ENCODE measurements at places on chromosomes 1 and 21.

- no peak for DNase-seq
Observed at GRCh38 chr1:77126307-77126706, 92.9 kb downstream of the PIGK start.

DNA sequence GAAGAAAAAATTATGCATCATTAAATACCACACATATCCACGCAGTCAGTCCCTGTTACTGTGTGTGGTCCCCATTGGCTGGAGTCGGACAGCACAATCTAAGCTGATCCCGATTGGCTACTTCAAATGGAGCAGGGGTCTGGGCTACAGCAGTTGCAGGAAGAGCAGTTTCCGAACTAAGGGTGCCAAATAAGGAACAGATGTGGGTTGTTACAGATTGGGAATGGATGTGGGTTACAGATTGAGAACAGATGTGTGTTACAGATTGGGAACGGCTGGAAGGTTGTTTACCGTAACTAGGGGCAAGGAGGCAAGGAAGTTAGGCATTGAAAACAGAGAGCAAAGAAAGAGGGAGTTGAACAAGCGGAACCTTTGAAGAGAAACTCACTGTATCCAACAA, 19.9 kb downstream of the OR2L13 start:
- no peak for DNase-seq

DNA sequence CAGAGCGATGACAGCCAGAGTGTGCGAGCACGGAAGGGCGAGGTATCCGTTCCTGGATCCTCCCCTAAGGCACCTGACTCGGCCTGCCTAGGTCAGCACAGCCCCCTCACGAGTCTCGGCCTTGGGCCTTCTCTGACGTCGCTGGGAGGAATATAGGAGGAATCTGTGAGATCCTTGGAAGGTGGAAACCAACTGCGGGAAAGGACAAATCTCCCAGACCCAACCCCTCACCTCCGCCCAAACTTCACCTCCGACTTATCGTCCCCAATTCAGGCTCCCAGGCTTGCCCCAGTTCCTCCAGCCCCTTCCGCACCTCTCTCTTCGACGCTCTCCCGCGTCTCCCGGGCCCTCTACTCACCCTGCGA, 494 bp downstream of the APH1A start:
- DNase-seq = no peak

- DNase-seq = no peak
Observed at GRCh38 chr21:34736116-34736874, 67.5 kb downstream of the CLIC6 start.

DNA sequence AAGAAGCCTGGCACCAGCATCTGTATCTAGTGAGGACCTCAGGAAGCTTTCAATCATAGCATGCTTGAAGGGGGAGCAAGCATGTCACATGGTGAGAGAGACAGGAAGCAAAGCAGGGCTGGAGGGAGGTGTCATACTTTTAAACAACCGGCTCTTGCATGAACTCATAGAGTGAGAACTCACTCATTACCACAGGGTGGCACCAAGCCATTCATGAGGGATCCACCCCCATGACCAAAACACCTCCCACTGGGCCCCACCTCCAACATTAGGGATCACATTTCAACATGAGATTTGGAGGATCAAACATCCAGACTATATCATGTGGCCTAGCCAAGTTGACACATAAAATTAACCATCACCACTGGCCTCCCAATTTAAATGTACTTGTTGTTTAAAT, 125.1 kb upstream of the KCND3 start:
- DNase-seq = no peak

DNA sequence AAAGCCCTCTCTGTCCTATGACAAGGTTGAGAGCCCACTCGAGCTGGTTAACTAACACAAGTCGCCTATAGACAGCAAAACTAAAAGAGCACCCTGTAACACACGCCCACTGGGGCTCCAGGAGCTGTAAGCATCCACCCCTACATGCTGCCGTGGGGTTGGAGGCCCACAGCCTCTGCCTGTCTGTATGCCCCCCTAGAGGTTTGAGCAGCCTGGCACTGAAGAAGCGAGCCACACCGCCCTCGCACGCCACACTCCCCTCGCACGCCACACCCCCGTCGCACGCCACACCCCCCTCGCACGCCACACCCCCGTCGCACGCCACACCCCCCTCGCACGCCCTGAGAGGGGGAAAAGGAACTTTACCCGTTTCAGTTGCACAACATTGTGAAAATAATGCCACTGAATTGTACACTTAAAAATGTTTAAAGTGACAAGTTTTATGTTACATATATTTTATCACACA, 13.2 kb upstream of the HMGCL start:
- DNase-seq = peak; percentile 20

GRCh38 chr1:41917835-41918449, 780 bp downstream of the HIVEP3 start:
- peak; percentile 36 for DNase-seq

GRCh38 chr1:62726011-62726442, 37.8 kb upstream of the DOCK7 start:
- DNase-seq = no peak

DNA sequence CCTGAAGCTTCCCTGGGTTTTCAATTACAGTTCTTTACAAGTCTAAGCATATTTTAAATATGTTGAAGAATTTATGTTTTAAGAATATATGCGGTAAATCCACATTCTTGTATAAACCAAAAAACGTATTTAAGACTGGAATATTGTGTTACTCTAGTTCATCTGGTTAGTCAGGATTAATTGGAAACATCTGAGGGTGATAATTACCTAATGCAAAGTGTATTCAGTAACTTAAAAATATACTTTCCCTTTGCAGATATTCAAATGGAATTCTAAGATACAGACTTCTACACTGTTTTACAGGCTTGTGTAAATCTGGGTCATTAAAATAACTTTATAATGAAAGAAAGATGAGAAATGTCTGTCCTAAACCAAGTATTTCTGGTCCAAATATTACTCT, 302.0 kb downstream of the VAV3 start:
- no peak for DNase-seq

DNA sequence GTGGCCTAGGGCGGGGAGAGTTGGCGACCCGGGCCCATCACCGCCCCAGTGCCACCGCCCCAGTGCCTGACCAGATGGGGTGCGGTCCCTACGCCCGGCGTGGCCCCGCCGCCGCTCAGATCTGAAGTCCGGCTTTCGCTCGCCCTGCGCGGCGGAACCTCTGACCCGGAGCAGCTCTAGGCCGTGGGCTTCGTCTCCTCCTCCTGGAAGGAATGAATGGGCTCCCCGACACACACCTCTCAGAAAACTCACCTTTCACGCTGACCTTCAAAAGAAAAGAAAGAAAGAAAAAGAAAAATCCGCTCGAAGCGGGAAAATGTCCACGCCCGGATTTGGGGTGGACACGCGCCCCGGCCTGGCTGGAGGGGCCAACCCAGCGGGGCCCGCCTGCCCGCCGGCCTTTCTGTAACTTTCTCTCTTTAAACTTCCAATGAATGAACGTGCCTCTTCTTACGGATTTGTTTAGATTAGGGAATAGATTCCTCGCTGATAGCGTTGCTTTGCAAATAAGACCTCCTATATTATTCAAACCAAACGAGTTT, 5.4 kb upstream of the SIM2 start:
- no peak for DNase-seq

DNA sequence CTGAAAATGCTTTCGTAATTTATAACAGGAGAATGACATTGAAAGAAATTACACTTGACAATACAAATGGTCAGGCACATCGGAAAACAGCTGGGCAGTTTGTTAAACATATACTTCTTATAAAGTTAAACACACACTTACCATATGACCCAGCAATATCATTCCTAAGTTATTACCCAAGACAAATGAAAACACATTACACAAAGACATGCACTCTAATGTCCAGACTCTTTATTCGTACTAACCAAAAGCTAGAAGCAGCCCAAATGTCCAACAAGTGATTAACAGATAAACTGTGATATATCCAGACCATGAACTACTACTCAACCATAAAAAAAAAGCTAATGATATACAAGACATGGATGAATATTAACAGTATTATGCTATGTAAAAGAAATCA, 8.5 kb downstream of the AKT3 start:
- DNase-seq = no peak

DNA sequence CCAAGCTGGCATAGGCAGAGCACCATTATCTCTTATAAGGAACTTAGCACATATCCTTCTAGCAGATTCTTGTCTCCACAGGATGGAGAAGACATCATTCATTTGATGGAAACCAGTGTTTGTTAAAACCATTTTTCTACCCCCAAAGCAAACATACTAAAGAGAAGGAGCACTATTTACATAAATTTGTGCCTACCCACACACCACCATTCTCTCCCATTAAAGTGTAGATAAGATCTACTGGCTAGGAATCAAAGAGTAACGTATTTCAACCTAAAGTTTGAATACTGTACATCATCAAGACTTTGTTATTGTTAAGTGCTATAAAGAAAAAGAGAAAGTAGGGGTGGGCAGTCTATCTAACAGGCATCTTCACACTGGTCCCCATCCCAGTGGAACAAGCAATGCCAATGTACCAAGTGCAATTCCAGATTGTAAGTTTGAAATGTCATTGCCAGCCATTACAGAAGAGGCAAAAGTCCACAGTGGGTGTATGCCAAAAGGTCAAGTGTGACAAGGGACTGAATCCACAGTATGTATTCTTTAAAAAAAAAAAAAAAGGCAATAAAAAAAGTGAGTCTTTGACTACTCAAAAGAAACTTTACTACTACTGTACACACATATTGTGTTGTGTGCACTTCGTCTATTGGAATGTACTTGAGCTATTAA, 18.8 kb downstream of the CCSAP start:
- DNase-seq = no peak

DNA sequence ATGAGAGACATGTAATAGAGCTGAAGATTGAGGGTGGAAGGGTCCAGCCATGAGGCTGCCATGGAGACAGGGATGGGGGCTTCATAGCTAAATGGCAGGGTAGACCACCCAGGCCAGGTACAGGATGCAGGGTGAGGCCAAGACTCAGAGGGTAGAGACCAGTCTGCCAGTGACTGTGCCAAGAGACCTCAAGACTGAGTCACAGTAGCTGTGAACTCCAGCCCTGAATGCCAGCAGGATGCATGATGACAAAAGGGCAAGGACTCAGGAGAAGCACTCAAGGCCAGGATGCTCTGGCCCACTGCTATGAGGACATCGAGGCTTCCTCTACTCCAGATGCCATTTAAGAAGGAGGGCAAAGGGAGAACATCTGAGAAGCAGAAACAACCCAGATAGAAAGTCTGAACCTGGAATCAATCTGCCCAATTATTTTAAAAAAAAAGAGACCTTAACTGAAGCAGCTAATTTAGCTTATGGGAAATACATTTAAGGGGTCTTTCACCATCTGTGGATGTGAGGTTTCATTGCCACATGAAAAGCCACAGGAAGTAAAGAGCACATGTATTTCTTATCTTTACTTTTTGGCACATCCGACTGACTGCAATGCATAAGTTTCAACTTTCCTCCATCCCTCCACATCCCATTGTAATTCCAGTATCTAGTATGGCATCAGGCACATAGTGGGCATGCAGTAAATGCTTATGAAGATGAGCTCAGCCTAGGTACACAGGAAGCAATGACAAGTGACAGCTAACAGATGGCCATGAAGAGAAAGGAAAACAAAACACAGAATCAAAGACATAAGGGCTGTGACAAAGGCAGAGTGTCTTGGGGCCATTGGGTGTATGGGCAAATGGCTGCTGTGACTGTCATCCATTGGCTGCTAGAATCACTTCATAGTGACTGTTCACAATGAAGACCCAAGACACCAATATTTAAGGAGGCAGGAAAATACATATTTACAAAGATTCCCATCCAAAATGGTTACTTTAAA, 40.2 kb downstream of the SUSD4 start:
- no peak for DNase-seq

- no peak for DNase-seq
Observed at GRCh38 chr1:238951809-238952208, 434.6 kb upstream of the CHRM3 start.

GRCh38 chr1:179968994-179969919, 14.6 kb downstream of the CEP350 start:
- no peak for DNase-seq

DNA sequence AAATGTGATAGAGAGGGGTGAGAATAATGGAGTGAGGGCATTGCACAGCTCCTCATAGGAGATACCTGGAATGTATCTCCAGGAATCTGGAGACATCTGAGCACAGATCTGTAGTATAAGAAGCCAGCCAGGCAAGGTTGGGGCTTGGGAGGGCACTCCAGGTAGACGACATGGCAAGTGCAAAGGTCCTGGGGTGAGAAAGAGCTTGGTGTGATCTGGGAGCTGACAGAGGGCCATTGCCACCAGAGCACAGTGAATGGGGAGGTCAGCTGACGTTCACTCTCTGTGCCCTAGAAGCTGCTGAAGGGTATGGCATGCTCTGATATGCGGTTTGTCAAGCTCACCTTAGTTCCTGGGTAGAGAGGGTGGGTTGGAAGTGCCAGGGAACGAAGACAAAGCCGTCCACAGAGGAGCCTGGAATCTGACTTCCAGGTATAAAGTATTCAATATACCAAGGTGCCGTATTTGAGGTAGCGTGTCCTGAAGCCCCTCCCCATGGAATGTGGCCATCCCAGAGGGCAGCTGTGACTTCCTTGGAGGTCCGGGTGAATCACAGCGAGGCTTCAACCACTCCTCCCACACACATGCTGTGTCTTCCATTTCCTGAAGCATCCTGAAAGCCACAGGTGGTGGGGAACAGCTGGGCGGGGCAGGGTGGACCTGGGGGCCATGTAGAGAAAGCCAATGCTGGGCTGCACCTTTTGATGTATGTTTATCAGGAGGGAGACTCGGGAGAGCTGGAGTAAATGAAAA, 182.7 kb upstream of the KLHDC7A start:
- DNase-seq = no peak

- DNase-seq = peak; percentile 57
Observed at GRCh38 chr1:18107369-18108298, at the start of gene IGSF21. Gene IGSF21 (plus strand): TSS chr1:18107798. CDS start chr1:18108129, 331 bp downstream.

DNA sequence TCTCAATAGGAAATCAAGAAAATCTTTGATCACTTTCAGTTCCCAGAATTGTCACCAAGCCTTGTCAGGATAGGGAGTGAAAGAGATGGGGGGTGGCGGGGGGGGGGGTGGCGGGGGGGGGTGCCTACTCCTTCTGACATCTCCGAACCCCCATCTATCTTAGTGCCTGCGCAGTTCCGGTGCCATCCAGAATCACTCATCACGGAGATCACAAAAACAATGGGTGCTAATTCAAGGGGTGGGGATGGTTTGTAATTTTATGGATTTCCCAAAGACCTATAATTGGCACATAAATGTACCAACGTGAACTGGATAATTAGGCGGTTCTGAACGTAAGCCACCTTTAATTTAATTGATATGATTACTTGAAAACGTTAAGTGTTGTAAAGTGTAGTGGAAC, 2.1 kb downstream of the DAB1 start:
- DNase-seq = no peak

DNA sequence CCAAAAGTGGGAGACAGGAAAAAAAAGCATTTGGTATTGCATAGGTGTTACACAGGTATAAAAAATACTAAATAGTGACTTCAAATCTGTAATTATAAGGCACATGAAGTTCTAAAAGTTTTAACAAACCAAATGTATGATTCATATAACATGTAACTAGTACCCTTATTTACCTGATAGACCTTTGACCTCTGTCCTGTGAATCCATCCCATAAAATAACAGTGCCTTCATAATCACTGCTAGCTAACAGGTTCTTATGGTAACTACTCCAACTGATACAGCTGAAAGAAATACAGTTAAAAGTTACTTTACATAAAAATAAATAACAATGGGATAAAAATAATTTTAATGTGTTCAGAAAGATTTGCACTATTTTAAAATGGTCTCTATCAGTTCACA, 163.5 kb downstream of the COP1 start:
- no peak for DNase-seq

- no peak for DNase-seq
Observed at GRCh38 chr1:55288245-55288644, 73.1 kb upstream of the USP24 start.
